ENCODE measurements at places on chromosomes 6 and 20.

DNA sequence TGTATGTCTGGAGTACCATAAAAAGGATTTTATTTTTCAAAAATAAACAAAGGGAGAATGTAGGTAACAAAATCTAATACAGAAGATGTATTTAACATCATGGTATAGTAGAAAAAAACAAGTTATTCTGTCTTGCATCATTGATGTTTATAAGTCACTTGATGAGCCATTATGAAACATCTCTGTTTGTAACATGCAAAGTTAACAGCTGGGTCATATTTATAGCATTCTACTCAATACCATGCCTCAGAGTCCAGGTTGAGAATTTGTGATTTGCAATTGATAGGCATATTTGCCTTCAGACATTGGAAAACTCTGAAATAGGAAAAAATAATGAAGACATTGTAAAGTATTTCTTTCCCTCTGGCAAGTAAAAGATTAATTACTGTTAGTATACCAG, 52.3 kb upstream of the IL20RA start:
- no peak for DNase-seq

DNA sequence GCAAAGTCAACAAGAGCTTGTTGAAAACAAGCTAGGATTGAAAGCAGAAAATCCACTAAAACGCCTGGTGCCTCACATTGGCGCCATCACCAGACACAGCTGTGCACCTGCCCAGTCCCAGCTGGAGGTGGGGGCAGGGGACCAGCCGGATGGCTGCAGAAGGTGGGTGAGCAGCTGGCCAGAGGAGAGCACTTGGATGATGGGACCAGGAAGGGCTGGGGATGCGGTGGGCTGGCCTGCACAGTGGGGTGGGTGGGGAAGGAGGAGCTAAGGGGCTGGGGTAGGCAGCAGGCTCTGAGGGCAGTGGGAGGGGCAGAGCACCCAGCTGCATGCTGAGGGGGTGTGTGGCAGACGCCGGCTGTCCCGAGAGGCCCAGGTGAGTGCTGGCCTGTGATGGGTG, 7.1 kb downstream of the CABLES2 start:
- no peak for DNase-seq

DNA sequence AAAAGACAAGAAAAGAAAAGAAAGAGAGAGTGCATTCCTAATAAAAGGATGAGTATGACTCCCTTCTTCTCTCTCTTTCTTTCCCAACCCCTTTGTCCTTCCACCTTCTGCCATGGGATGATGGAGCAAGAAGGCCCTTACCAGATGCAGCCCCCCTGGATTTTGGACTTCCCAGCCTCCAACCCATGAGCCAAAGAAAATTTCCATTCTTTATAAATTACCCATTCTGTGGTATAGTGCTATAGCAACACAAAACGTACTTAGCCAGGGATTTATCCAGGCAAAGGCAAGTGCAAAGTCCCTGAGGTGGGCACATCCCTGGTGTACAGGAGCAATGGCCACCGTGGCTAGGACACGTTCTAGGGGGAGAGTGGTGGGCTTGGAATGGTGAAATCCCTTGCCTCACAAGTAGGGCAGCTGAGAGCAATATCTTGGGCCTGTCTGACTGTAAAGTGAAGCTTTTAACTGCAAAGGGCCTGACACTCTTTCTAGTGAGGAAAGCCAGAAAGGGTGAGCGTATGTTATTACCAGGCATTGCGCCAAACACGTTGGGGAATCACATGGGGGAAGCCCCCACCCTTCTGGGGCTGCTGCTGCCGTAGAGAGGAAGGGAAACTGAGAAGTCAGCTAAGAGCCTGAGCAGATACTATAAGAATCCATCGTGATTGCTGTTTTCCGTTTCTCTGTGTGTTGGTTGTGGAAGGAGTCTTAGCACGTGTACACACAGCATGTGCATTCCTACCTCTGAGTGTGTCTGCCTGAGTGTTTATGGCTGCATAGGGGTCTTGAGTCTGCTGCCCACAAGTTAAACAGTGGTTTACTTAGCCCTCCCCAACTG, 50.7 kb upstream of the SIRPA start:
- peak; percentile 23 for DNase-seq

- no peak for DNase-seq
These were observed 31.4 kb downstream of the TFAP2A start for GRCh38 chr6:10383331-10384090.

GRCh38 chr6:145863366-145863765, 48.8 kb upstream of the FBXO30 start:
- DNase-seq, result no peak
